Esophagus mucosa (tissue), 1 donor: ENCODE measurements at places on chromosomes 2 and 18. TPM values are rescaled to one million over a fixed set of nuclear protein-coding genes. Genes with fewer than 3 reads are reported as not detected.

The TNFAIP6 gene
- total RNA-seq, result 0.20 TPM

The EGR4 gene
- total RNA-seq, result not detected

The CLIP4 gene
- total RNA-seq, result 35.1 TPM

The MROH2A gene
- 0.52 TPM for total RNA-seq

The HOXD9 gene
- 1.1 TPM for total RNA-seq

The ELOA2 gene
- total RNA-seq, result not detected

The THAP4 gene
- 38.9 TPM for total RNA-seq

The GALR1 gene
- total RNA-seq, result not detected

The POMC gene
- 0.44 TPM for total RNA-seq

The PELI1 gene
- 55.0 TPM for total RNA-seq

The ASNSD1 gene
- 20.0 TPM for total RNA-seq

The KIF5C gene
- 0.08 TPM for total RNA-seq

The POTEE gene
- 0.12 TPM for total RNA-seq

The TSHZ1 gene
- 9.2 TPM for total RNA-seq

The OSBPL6 gene
- 6.5 TPM for total RNA-seq

The IL1F10 gene
- total RNA-seq, result not detected

The TMEM127 gene
- 34.3 TPM for total RNA-seq

The ATP6V1B1 gene
- 2.4 TPM for total RNA-seq

The SLC14A1 gene
- total RNA-seq, result 0.52 TPM

The ANKRD53 gene
- total RNA-seq, result 0.40 TPM

The CKAP2L gene
- total RNA-seq, result 14.0 TPM
